ENCODE measurements at places on chromosomes 13 and 19. TPM values are rescaled to one million over a fixed set of nuclear protein-coding genes. Genes with fewer than 3 reads are reported as not detected.

DNA sequence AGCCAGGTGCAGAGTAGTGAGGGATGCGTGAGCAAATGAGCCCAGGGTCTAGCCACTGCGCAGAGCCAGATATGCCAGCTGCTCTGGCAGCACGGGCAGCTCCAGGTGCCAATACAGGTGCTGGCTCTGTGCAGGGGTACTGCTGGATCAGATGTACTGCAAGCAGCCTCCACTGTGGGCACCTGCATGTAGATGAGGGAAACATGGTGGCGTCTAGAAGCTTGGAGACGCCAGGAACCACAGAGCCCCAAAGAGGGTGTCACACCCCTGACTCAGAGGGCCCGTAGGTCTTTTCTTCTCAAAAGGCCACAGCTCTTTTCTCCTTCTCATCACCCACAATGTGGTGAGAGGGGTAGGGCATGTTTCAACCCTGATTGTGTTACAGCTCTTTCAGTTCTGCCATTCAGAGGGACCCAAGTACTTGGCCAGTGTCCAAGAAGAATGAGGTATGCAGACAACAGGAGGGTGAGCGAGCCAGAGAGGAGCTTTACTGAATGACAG, 244.4 kb upstream of the SLITRK1 start:
- H3K27me3 ChIP-seq = no peaks in the 10 kb centered on the region
- no peak overlapping the region for H3K27ac ChIP-seq
- peak; percentile 5 for DNase-seq
- H3K4me1 ChIP-seq = no peaks in the 10 kb centered on the region
- no peaks in the 10 kb centered on the region for H3K36me3 ChIP-seq
- no peak overlapping the region for H3K4me3 ChIP-seq

GRCh38 chr13:28739376-28739775, 20.6 kb upstream of the SLC46A3 start:
- no peak overlapping the region for H3K27ac ChIP-seq
- H3K4me3 ChIP-seq = no peak overlapping the region
- no peaks in the 10 kb centered on the region for H3K27me3 ChIP-seq
- DNase-seq = no peak
- H3K36me3 ChIP-seq = no peaks in the 10 kb centered on the region

GRCh38 chr19:48806518-48806817, 4.4 kb downstream of the BCAT2 start:
- DNase-seq = no peak
- H3K4me3 ChIP-seq = no peak overlapping the region
- peaks cover 20% of the 10 kb centered on the region for H3K4me1 ChIP-seq

GRCh38 chr19:53172889-53173288, 14.0 kb upstream of the ZNF347 start:
- no peaks in the 10 kb centered on the region for H3K27me3 ChIP-seq
- no peak overlapping the region for H3K4me3 ChIP-seq
- H3K4me1 ChIP-seq = no peaks in the 10 kb centered on the region

DNA sequence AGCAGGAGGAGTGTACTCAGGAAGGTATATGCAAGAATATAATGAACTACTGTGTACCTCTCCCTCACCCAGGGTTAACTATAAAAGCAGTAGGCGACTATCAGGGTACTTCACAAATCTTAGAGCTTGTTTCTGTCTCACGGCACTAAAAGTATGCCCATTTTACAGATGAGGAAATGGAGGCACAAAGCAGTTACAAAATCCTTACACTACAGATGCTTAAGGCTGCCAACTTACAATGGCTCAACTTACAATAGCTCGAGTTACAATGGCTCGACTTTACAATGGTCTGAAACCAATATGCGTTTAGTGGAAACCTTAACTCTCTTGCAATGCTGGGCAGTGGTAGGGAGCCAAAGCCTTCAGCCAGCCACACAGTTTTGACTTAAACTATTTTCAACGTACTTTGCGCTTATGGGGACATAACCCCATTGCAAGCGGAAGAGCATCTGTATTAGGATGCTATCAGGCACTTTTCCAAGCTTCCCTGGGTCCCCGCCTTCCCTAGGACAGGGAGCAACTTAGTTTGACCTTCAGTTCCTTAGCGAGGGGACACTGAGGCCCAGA, 4.1 kb downstream of the FCER2 start:
- H3K4me3 ChIP-seq = no peak overlapping the region
- no peak for DNase-seq
- H3K4me1 ChIP-seq = no peaks in the 10 kb centered on the region
- peaks cover 6% of the 10 kb centered on the region for H3K27me3 ChIP-seq
- no peaks in the 10 kb centered on the region for H3K36me3 ChIP-seq

- H3K27me3 ChIP-seq = no peaks in the 10 kb centered on the region
- no peak for DNase-seq
- H3K27ac ChIP-seq = no peak overlapping the region
- no peaks in the 10 kb centered on the region for H3K36me3 ChIP-seq
- H3K4me3 ChIP-seq = no peak overlapping the region
Measured at GRCh38 chr19:51439021-51439465, 19.2 kb downstream of the SIGLEC8 start.

- H3K4me1 ChIP-seq = no peaks in the 10 kb centered on the region
- H3K4me3 ChIP-seq = no peak overlapping the region
- no peaks in the 10 kb centered on the region for H3K27me3 ChIP-seq
Measured at GRCh38 chr13:99811067-99811700, 160.4 kb downstream of the ZIC5 start.

DNA sequence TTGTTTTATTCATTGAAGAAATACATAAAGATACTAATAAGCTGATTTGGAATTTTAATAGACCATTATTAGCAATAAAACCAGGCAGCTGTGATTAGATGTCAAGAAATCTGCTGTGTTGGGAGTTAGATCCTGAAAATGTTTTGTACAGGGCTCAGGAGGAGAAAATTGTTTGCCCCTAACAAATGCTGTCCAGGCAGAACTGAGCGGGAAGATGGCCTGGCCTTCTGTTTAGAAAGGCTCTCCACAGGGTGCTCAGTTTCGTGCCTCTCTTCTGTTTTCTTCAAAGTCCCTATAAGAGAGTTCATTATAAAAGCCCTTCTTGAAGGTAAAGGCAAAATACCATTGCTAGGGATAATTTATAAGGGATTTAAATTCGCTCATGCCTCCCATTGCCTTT, 64.1 kb downstream of the ERCC5 start:
- no peaks in the 10 kb centered on the region for H3K36me3 ChIP-seq
- H3K27ac ChIP-seq = no peak overlapping the region
- H3K27me3 ChIP-seq = no peaks in the 10 kb centered on the region
- H3K4me1 ChIP-seq = peaks cover 14% of the 10 kb centered on the region

DNA sequence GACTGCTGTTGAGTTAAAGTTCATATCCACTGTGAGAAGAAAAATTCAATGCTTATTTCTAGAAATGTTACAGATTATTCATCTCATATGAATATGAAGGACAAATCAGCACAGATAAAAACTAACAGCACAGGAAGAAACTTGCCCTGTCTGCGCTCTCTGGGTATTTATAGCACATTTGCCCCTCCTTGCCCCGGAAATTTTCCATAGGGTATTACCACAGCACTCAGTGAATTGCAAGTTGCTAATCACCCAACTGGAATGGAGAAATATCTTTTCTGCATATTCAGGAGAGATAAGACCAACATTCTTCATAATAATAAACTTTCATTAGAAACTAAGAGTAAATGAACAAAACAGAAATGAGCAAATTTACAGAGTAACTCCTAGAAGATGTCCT, 318.0 kb upstream of the KLF12 start:
- no peaks in the 10 kb centered on the region for H3K27me3 ChIP-seq
- DNase-seq = no peak
- H3K4me1 ChIP-seq = no peaks in the 10 kb centered on the region
- H3K4me3 ChIP-seq = no peak overlapping the region
- H3K27ac ChIP-seq = no peak overlapping the region

CYP4F8 gene
- not detected for total RNA-seq

PSG3 gene
- total RNA-seq = not detected

FCHO1 gene
- 2.1 TPM for total RNA-seq

HOOK2 gene
- 44.3 TPM for total RNA-seq

TMPRSS9 gene
- not detected for total RNA-seq

ZSCAN22 gene
- total RNA-seq = 1.3 TPM

CEACAM4 gene
- total RNA-seq = not detected

SOX21 gene
- 0.90 TPM for total RNA-seq

SMAD9 gene
- 5.8 TPM for total RNA-seq

DENND1C gene
- total RNA-seq = 0.48 TPM

DNAAF3 gene
- total RNA-seq = 1.9 TPM

PODNL1 gene
- 0.17 TPM for total RNA-seq
